CD4-positive, alpha-beta T cell treated with Interferon alpha-2 for 1 hour (primary cell): ENCODE measurements at places on chromosomes 16 and 17.
A peak's percentile ranks its signal among the peaks of the same experiment; 100 is the strongest.

DNA sequence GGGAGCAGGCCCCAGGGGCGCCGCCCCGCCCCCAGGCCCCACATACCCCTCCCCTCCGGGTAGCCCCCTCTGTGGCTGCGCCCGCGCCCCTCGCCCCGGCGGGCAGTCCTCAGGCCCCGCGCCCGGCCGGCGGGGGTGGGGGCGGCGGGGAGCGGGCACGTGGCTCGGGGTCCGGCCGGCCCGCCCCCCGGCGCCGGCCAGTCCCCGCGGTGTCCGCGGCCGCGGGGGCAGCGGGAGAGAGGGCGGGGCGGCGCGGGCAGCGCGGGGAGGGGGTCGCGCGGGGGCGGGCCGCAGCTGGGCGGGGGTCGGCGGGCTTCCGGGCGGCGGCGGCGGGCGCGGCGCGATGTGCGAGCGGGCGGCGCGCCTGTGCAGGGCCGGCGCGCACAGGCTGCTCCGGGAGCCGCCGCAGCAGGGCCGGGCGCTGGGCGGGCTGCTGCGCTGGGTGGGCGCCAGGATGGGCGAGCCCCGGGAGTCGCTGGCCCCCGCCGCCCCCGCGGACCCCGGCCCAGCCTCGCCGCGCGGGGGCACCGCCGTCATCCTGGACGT is 335 bp downstream of the NECAB2 start:
- DNase-seq = no peak

DNA sequence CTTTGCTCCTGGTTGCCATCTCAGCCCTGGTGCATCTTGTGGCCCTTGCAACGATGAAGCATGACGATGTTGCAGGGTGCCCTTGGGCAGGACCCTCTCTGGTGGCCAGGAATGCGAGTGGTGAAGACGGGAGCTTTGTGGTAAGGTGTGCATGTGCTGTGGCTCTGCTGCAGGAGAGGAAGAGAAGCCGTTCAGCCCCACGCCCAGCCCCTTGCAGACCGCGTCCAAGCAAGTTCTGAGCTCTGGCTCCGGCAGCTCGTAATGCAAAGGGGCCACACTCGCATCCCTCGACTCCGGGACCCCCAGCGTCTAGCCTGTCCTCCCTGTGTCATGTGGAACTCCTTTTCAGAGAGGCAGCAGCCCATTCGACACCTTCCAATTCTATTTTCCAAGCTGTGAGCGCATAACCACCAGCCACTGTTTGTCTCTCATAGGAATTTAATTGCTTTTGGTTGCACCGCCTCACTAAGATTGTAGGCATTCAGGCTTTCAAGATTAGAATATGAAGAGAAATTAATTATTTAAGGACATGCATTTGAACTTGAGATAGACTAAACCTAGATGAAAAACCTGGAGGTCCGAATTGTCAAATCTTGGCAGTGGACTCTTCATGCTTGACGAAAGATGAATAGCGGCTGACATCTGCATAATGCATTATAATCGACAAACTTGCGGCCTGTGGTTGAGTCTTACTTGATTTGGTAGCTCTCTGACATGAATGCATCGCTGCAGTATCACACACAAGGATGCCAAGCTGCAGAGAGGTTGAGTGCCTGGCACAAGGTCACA is 21.1 kb upstream of the KCNG4 start:
- DNase-seq = no peak

- DNase-seq = no peak
Observed at GRCh38 chr16:87248714-87249113, 68.5 kb downstream of the C16orf95 start.

DNA sequence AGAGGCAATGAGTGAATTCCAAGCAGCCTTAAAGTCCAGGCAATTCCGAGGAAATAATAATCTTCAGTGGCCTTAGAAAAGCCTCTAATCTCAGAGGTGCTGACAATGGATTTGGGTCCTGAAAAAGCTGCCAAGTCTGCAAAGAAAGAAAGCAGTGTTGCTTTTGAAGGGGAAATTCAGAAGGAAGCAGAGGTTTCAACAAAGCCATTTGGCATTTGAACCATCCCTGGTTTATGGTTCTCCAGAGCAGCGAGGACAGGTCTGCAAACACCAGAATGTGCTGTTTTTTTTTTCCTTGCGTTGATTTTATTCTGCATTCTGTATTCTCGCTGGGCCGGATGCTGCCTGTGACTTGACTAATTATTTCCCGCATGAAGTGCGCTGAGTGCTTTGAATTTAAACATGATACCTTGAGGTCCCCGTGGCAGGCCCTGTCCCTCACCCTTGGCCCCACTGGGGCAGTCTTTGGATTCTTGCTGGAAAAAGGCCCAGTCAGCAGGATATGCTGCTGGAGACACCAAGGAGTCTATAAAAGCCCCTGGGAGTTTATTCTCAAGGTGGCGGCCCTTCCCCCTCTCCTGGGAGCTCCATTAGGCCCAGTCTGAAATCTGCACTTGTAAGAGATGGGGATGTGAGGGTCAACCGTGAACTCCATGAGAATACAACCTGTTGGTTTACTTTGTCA is 338.3 kb downstream of the HAPSTR1 start:
- DNase-seq = no peak

GRCh38 chr16:48153774-48154173 is 2.0 kb downstream of the ABCC12 start:
- DNase-seq = no peak

GRCh38 chr16:69131167-69131838 is 1.1 kb downstream of the CHTF8 start:
- DNase-seq = peak; percentile 30

GRCh38 chr17:1484060-1484535 is 8.4 kb downstream of the MYO1C start:
- DNase-seq = no peak

DNA sequence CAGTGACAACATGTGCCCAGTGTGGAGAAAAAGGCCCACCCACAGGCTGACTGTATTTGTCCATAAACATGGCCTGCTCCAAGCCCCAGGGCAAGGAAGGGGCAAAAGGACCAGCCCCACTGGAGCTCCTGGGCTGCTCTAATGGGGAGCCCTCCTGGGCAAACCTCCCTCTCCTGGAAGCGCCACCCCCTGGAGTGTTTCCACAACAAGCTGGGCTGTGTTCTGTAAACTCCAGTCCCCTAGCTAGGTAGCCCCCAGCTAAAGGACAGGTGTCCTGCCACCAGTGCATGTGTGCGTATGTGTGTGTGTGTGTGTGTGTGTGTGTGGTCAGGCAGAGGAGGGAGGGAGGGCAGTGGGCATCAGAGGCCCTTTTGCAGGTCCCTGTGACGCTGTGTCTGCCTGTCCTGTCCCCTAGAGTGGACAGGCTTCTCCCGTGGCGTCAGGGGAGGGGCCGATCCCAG is 11.3 kb upstream of the STAC2 start:
- no peak for DNase-seq

GRCh38 chr16:85245307-85246172 is 133.3 kb upstream of the CIBAR2 start:
- peak; percentile 57 for DNase-seq

DNA sequence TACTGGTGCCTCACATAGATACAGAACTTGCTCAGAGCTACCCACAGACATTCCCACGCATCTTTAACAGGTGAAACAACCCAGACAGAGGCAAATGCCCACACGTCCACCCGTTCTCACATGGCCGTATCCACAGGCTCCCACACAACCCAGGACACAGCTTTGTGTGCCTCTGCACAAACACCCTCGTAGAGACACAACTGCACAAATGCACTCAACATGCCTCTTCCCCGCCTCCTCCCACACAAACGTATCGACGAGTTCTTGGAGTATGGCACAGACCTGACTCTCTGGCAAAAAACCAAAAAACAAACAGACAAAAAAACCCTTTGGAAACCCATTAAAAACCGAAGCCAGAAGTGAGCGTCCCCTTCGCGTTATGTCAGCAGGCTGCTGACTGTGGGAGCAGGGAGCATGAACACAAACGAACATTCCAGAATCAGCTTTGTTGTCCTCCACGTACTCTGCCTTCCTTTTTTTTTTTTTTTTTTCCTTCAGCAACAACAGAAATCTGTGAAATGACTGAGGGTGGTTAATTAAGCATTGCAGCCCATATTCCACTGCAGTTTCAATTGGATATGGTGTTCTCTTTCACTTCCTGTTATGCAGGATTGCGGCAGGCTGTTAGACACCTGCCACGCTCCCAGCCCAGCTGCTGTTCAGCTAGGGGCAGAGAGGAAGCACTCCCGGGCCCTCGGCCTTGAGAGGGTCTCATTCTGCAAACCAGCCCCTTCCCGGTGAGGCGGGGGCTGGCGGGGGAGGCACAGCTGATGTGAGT is 313.7 kb downstream of the MAF start:
- DNase-seq = peak; percentile 34

DNA sequence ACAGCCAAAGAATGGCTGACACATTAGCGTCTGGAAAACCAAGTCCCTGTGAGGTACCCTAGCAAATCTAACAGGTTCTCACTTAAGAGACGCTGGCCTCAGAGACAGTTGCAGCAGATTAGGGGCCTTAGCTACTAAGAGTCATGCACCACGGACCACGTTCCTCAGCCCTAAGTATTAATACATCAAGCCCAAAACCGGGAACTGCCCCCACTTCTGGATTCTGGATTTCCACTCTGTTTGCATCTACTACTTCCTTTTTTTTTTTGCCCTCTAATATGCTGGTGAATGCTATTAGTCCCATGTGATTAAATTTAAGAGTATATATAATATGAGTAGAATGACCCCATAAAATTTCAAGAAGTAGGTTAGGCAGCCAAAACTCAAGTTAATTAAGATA is 775 bp upstream of the TERB1 start:
- no peak for DNase-seq

DNA sequence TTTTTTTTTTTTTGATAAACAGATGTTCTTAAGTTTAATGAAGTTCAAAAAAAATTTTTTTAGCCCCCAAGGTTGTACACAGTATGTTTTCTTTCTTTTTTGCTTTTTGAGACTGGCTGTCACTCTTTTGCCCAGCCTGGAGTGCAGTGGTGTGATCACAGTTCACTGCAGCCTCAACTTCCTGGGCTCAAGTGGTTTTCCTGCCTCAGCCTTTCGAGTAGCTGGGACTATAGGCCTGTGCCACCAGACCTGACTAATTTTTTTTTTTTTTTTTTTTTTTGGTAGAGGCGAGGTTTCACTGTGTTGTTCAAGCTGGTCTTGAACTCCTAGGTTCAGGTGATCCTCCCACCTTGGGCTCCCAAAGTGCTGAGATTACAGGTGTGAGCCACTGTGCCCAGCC is 12.8 kb downstream of the ITGAE start:
- peak; percentile 52 for DNase-seq

- no peak for DNase-seq
Observed at GRCh38 chr17:43402078-43402477, 3.3 kb downstream of the ARL4D start.

- DNase-seq = no peak
Observed at GRCh38 chr17:75498726-75499213, 16.6 kb downstream of the CASKIN2 start.

GRCh38 chr17:14744761-14745473 is 444.0 kb downstream of the HS3ST3B1 start:
- no peak for DNase-seq

- no peak for DNase-seq
Observed at GRCh38 chr16:58658796-58659211, 25.8 kb downstream of the SLC38A7 start.

- DNase-seq = peak; percentile 71
Observed at GRCh38 chr16:11783319-11784037, 13.6 kb downstream of the ZC3H7A start.

- DNase-seq = no peak
Observed at GRCh38 chr17:44979426-44979995, 11.4 kb upstream of the C1QL1 start.

GRCh38 chr16:57093666-57094564 is 1.5 kb downstream of the CPNE2 start:
- DNase-seq = no peak

- peak; percentile 41 for DNase-seq
Observed at GRCh38 chr16:397736-398332, 835 bp downstream of the NME4 start.

DNA sequence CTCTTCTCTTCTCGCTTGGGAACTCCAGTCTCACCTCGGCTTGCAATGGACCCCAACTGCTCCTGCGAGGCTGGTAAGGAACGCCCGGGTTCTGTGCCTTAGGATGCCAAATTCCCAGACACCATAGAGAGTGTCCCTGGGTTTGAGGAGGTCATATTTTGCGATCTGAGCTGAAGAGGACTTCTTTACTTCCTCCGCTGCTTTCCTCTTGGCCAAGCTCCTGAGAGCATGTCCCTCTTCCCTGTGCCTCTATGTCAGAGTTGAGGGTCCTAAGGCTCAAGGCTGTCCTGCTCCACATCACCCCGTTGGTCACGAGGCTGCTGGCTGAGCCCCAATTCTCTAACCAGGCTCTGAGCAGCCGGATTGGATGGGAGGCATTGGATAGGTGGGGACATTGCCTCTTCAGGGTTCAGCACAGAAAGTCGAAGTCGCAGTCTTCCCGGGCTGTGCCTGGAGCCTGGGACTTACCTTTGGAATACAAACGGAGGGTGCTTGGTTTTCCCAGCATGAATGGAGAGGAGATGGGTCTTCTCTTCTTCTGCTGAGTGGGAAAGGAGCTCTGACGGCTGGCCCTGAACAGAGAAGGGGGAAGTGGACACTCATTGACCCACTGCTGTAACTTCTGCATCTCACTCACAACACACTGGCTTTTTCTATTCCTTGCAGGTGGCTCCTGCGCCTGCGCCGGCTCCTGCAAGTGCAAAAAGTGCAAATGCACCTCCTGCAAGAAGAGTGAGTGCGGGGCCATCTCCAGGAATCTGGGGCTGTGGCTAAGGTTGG is 416 bp downstream of the MT1H start:
- no peak for DNase-seq

DNA sequence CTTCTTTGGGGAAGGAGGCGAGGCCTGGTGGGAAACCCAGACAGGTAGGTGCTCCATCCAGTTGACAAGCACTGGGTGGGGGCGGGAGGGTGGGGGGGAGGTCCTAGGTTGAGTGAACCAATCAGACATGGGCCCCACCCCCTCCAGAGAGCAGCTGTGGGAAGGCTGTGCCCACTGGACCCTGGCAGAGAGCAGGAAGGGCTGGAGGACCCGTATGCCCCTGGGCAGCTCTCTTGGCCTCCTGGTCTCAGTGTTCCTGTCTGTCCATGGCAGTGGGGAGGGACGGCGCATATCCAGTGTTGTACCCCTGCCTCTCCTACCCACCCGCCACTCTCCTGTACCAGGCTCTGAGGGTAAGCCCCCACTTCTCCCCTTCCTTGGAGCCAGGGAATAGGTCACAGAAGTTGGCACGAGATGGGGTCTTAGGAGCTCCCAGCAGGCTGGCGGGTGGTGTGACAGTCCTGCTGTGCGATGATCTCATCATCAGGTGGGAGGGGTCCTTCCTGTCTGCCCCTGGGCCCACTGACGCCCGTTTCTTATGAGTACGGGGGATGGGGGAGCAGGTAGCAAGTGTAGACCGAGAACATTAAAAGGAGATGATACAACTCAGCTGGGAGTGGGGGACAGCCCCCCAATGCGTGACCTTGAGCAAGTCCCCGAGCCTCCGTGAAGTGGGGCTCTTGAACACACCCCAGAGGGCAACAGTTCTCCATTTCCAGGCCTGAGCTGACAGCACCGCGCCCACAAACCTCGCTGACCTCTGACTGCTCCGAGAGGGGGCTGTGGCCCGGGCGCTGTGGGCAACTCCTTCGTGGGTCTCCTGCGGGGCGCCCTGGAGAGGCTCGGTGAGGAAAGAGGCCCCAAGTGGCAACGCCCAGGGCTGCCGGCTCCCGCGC is 1.2 kb upstream of the ZFPM1 start:
- DNase-seq = no peak

GRCh38 chr17:49624896-49625295 is 49.2 kb downstream of the NXPH3 start:
- DNase-seq = no peak
